ENCODE measurements at places on chromosomes 5 and 9. TPM values are rescaled to one million over a fixed set of nuclear protein-coding genes. Genes with fewer than 3 reads are reported as not detected.

GRCh38 chr5:109404428-109404960 lies 5.3 kb downstream of the PJA2 start:
- H3K27ac ChIP-seq: no peak overlapping the region
- DNase-seq: no peak
- H3K36me3 ChIP-seq: no peaks in the 10 kb centered on the region
- H3K4me1 ChIP-seq: peaks cover 57% of the 10 kb centered on the region

- no peaks in the 10 kb centered on the region for H3K36me3 ChIP-seq
- H3K4me1 ChIP-seq: peaks cover 11% of the 10 kb centered on the region
- H3K27me3 ChIP-seq: no peaks in the 10 kb centered on the region
- H3K4me3 ChIP-seq: no peak overlapping the region
- H3K27ac ChIP-seq: no peak overlapping the region
- DNase-seq: no peak
Observed at GRCh38 chr5:56833325-56833724, 18.0 kb downstream of the MAP3K1 start.

DNA sequence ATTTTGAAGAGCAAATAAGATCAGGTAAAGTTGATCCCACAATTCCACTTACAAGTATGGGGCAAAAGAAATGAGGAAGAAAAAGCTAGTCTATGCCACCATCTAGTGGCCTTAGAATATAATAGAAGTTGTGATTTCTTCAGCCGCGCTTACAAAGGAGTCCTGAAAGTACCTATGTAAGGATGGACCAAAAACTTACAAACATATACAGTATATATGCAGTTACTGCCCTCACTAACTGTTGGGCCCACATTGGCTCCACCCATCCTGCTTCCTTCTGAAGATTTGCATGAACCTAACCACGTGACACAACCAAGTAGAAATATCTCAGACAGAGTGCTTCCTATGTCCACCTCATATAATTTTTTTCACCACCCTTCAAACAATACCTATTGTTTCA lies 11.7 kb upstream of the OR13D1 start:
- no peak for DNase-seq
- no peaks in the 10 kb centered on the region for H3K27me3 ChIP-seq
- no peaks in the 10 kb centered on the region for H3K4me1 ChIP-seq
- H3K27ac ChIP-seq: no peak overlapping the region
- H3K36me3 ChIP-seq: no peaks in the 10 kb centered on the region
- no peak overlapping the region for H3K4me3 ChIP-seq

- no peak for DNase-seq
- H3K36me3 ChIP-seq: no peaks in the 10 kb centered on the region
- no peak overlapping the region for H3K27ac ChIP-seq
- no peak overlapping the region for H3K4me3 ChIP-seq
- peaks cover 10% of the 10 kb centered on the region for H3K4me1 ChIP-seq
- no peaks in the 10 kb centered on the region for H3K27me3 ChIP-seq
Observed at GRCh38 chr9:115391168-115391825, 273.3 kb upstream of the TNC start.

GRCh38 chr9:87020169-87020950 lies 73.1 kb upstream of the GAS1 start:
- no peak for DNase-seq
- H3K4me3 ChIP-seq: no peak overlapping the region
- no peaks in the 10 kb centered on the region for H3K36me3 ChIP-seq
- no peak overlapping the region for H3K27ac ChIP-seq

- no peaks in the 10 kb centered on the region for H3K27me3 ChIP-seq
- peaks cover 10% of the 10 kb centered on the region for H3K4me1 ChIP-seq
- DNase-seq: peak; percentile 85
- H3K4me3 ChIP-seq: peak overlapping the region; percentile 22
- H3K36me3 ChIP-seq: no peaks in the 10 kb centered on the region
Observed at GRCh38 chr5:174532455-174533453, 191.6 kb upstream of the MSX2 start.

- DNase-seq: no peak
- no peaks in the 10 kb centered on the region for H3K36me3 ChIP-seq
- H3K27ac ChIP-seq: no peak overlapping the region
- H3K4me3 ChIP-seq: no peak overlapping the region
Observed at GRCh38 chr9:91935066-91935749, 14.8 kb downstream of the ROR2 start.

DNA sequence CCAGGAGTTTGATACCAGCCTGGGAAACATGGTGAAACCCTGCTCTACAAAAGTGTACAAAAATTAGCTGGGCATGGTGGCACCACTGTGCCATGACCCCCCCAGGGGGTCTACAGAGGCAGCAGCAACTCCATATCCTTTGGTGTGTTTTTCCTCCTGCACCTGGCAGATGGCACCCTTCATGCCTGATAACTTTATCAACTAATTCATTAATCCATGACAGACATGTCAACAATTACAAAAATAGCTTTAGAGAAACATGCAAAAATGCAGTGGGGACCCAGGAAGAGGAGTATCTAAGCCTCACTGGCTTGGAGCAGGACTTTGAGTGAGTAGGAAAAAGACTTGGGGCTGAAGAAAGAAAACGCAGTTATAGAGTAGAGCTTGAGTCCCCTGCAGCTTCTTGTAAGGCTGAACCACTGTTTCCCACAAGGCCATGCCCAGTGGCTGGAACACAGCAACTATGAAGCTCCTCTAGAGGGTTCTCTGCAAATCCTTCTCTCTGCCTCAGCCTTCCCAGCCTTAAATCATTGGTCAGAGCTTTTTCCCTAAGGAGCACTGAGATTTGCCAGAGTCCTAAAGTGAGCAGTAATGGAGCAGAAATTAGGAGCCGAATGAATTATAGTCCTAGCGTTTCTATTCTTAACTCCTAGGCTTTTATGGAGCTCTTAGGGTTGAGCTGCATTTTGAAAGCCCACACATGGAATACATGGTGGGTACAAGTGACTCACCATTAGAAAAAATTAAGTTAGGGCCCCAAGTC lies 25.5 kb upstream of the B4GALT1 start:
- no peaks in the 10 kb centered on the region for H3K27me3 ChIP-seq
- H3K4me1 ChIP-seq: peaks cover 79% of the 10 kb centered on the region
- no peaks in the 10 kb centered on the region for H3K36me3 ChIP-seq
- no peak overlapping the region for H3K4me3 ChIP-seq
- DNase-seq: no peak
- peak overlapping the region; percentile 46 for H3K27ac ChIP-seq

DNA sequence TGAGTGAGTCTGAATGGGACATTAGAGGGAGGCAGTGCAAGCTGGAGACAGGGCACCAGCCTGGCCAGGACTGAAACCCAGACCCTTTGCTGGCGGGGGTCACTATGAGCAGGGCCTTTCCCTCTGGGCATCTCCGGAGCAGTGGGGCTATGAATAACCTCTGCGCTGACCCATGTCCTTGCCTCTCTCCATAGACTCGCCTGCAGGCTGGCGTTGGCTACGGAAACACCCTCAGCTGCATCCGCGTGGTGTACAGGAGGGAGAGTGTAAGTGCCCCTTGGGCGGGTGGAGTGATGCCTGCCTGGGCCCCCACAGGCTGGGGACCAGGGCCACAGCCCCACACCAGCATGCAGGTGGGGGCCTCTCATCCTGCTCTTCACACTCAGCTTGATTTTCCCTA lies 15.8 kb downstream of the SLC25A48 start:
- no peaks in the 10 kb centered on the region for H3K27me3 ChIP-seq
- DNase-seq: no peak
- no peak overlapping the region for H3K4me3 ChIP-seq
- H3K36me3 ChIP-seq: no peaks in the 10 kb centered on the region
- no peaks in the 10 kb centered on the region for H3K4me1 ChIP-seq

DNA sequence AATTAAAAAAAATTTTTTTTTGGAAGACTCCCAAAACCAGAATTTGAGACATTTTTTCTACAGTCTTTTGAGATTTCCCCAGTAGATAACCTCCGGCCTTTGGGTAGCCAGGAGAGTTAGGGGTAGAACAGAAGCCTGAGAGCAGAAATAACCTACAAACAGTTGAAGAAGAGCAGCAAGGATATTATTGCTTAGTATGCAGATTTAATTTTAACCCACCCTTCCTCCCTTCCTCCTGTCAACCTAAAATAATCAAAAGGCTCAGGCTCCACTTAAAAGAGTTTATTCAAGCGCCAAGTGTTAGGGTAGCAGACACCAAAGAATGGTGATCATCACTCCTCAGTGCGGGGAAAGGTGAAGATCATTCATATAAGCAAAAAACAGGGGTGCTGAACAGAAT lies 17.4 kb upstream of the FAM120A start:
- no peak overlapping the region for H3K4me3 ChIP-seq
- H3K4me1 ChIP-seq: no peaks in the 10 kb centered on the region
- no peak for DNase-seq
- no peaks in the 10 kb centered on the region for H3K27me3 ChIP-seq
- no peaks in the 10 kb centered on the region for H3K36me3 ChIP-seq

DNA sequence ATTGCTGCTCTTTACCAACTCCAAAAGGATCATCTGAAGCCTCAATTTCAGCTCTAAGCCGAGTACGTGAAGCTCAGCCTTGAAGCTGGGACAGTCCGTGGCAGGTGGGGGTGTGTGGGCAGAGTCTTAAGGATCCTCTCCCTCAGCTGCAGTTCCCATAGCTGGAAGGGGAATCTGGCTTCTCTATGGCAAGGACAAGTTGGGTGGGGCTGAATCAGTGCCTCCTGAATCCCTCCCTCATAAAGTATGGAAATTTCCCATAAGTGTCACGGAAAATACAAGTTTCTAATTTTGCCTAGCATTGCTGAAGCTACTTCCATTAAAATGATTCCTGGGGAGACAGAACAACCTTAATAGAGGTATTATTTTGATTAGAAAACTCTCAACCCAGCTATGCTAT lies 47.9 kb upstream of the SMIM32 start:
- H3K4me1 ChIP-seq: no peaks in the 10 kb centered on the region
- no peak overlapping the region for H3K4me3 ChIP-seq
- no peaks in the 10 kb centered on the region for H3K36me3 ChIP-seq
- H3K27me3 ChIP-seq: no peaks in the 10 kb centered on the region
- no peak overlapping the region for H3K27ac ChIP-seq

- DNase-seq: no peak
- H3K27ac ChIP-seq: no peak overlapping the region
- no peaks in the 10 kb centered on the region for H3K27me3 ChIP-seq
- no peak overlapping the region for H3K4me3 ChIP-seq
- no peaks in the 10 kb centered on the region for H3K36me3 ChIP-seq
Observed at GRCh38 chr9:86445671-86446070, 91.5 kb upstream of the TUT7 start.

- no peak for DNase-seq
- H3K27me3 ChIP-seq: no peaks in the 10 kb centered on the region
- H3K27ac ChIP-seq: no peak overlapping the region
Observed at GRCh38 chr5:93381057-93381456, 200.0 kb downstream of the NR2F1-AS1 start.

- H3K36me3 ChIP-seq: no peaks in the 10 kb centered on the region
- peaks cover 43% of the 10 kb centered on the region for H3K4me1 ChIP-seq
- H3K27ac ChIP-seq: peak overlapping the region; percentile 66
- DNase-seq: no peak
- H3K27me3 ChIP-seq: no peaks in the 10 kb centered on the region
- no peak overlapping the region for H3K4me3 ChIP-seq
Observed at GRCh38 chr9:761176-761792, 80.2 kb upstream of the DMRT1 start.

DNA sequence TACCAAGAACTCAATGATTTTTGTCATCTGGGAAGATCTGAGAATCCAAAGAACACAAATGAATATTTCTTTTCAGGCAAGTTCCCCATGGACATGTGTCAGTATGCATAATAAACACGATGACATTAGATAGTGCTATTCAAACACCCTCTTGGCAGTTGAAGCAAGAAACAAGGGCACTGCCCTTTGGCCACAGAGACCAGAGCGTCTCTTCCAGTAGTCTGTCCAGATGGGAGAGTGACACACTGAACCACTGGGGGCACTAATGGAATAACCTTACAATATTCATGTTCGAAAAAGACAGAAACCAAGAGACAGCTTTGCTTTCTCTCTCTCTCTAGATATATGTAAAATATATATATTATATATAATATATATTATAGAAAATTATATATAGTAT lies 301.9 kb downstream of the CTNND2 start:
- no peak overlapping the region for H3K27ac ChIP-seq
- H3K27me3 ChIP-seq: no peaks in the 10 kb centered on the region
- no peaks in the 10 kb centered on the region for H3K4me1 ChIP-seq
- H3K4me3 ChIP-seq: no peak overlapping the region
- no peak for DNase-seq

DNA sequence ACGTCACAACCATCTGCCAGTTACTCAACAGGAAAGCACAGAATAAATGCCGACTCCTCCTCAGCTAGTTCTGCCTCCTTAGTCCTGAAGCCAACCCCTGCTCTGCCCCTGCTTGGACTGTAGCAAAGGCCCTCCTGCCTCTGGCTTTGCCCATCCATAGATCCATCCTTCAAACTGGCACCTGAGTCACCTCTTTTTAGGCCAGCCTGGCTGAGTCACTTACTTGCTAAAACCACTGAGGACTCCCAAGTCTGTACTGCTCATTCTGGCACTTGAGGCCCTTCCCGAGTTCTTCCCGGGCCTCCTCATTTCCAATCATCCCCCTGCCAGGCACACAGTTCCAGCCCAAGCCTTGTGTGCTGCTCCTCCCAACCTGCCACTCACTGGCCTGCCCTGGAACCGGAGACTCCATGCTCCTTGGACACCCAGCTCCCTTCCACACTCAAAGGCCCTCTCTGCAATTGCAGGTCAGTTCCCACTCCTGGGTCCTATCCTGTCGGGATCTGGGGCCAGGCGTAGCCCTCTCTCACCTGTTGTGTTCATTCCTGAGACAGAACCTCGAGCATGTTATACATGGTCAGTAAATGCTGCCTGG lies 220.1 kb downstream of the DAB2IP start:
- H3K4me1 ChIP-seq: peaks cover 4% of the 10 kb centered on the region
- peaks cover 14% of the 10 kb centered on the region for H3K36me3 ChIP-seq
- no peak overlapping the region for H3K27ac ChIP-seq
- no peaks in the 10 kb centered on the region for H3K27me3 ChIP-seq
- DNase-seq: no peak

The SLC6A3 gene
- total RNA-seq: not detected

The TPM2 gene
- 4,158 TPM for total RNA-seq

The CDO1 gene
- total RNA-seq: 70.7 TPM

The CCNJL gene
- total RNA-seq: 3.0 TPM

The TMED9 gene
- 119 TPM for total RNA-seq

The PNPLA7 gene
- total RNA-seq: 12.7 TPM

The PRLR gene
- 0.71 TPM for total RNA-seq

The TAF1L gene
- total RNA-seq: not detected

The PTPN3 gene
- 16.9 TPM for total RNA-seq

The SLC6A18 gene
- not detected for total RNA-seq

The NEUROG1 gene
- total RNA-seq: not detected

The GAS1 gene
- total RNA-seq: 47.6 TPM

The PCDHB8 gene
- 0.95 TPM for total RNA-seq

The SOX30 gene
- total RNA-seq: not detected

Data from thoracic aorta (tissue), 2 donors.